H1 (cell line): ENCODE measurements at places on chromosomes 2 and 18.

- DNase-seq = no peak
These were observed 6.9 kb upstream of the POU3F3 start for GRCh38 chr2:104846786-104847585.

- no peak for DNase-seq
These were observed 115.0 kb downstream of the SMAD7 start for GRCh38 chr18:48835745-48836170.

GRCh38 chr2:64698668-64699444, 45.1 kb upstream of the SERTAD2 start:
- DNase-seq = no peak

DNA sequence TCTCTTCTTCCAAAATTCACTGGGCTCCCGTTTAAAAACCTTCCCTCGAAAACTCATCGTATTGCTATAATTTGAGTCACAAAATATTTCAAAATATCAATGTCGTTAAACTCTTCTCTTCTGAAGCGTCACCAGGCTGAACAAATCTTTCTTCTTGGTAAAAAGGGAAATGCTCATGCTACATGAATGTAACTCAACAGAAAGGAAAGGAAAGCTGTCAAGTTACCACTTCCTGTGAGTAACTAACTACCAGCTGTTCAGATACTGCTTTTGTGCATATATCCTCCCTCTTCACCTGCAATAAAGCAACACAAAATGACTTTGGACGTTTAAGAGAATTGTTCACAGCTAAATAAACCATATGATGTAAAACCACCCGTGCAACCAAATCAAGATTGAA, 95.4 kb downstream of the DOCK10 start:
- DNase-seq = no peak

DNA sequence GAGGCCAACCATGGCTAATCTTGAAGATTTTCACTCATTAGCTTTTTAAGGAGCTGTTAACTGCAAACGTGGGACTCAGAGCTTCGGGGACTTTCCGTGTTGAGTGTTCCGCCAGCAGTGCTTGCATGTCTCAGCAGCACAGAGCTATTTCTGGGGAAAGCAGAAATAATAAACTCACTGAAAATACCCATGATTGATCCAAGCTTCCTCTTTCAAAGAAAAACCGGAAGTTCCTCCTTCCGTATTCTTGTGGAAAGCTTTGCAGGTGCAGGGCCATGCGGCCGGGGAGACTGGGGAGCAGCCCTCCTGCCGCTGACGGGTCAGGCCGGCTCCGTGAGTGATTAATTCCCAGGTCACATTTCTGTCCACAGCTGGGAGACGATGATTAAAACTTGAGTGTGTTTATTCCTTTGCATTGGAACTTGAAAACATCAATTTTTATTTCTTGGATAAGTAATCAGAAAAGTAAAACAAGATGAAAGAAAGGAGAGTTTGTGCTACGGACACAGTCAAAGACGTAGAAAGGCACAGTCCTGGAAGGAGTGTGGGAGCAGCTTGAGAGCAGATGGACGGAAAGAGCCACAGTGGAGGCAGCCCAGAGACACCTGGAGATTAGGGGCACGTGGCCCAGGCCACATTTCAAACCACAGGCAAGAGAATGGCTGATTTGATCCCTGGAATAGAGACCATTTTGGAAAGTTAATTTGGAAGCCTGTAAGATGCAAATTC, 54.2 kb upstream of the CTDP1 start:
- DNase-seq = no peak

DNA sequence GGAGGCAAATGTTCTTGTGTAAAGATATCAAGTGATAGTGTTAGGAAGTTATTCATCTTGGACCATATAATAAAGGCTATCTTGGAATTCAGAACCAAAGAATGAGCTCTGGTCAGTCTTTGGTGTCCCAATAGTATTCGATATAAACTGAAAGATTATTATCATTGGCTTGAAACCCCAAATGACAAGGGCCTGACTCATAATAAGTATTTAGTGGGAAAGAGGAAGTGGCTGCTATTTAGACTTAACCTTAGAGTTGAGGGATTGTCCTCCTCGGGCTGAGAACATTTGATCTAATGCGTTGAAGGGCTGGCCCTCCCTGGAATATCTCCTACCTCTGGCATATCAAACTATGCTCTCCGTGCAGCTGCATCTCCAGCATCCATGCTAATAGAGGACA, 67.5 kb downstream of the CDH20 start:
- DNase-seq = no peak

DNA sequence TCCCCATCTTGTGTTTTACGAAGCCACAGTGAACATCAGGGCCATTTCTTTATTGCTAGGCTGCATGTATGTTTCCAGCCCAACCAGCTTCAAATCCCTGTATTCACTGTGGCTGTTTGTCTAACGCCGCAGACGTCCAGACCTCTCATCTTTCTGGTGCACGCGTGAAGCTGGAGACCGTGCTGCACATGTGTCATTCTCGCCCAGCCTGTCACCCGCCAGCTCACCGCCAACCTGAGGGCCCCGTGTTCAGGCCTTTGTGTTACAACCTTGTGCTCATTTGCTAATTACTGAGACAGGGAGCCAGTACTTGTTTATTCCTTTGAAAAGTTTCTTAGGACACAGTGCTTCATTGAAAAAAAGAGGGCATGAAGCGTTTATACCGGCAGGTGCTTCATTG, 21.4 kb downstream of the SALL3 start:
- no peak for DNase-seq

- no peak for DNase-seq
These were observed 1.5 kb downstream of the MTA3 start for GRCh38 chr2:42569883-42570282.

DNA sequence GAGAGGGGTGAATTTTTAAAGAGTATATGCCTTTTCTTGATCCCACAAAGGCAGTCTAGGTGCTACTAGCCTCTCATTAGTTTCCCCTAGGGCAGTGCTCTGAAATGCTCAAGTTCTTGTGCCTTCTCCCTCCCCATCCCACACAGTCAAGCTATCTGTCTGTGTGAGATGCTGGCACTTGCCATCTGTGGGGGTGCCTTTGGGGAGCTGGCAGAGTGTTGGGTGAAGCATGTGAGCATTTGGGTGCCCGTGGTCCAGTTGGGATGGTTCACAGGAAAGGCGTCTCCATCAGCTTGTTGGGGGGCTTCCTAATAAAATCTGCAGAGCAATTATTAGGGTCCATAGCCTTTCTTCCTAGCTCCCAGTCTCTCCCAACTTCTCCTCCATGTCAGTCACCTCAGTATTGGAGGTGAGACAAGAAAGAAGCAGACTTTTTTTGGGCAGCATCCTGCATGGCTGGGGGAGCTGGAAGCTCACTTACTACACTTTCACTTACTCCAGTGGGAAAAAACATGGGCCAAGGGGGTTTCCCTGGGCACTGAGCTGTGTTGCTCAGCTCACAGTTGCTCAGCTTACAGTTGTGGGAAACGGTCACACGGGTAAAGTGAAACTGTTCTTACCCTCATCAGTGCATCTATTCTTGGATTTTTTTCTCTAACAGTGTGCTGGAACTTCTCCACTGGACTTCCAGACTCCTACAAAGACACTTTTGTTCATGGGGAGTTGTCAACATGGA, 29.3 kb downstream of the COLEC11 start:
- DNase-seq = no peak
